Osteoblast (primary cell): ENCODE measurements at places on chromosomes 3 and 15. TPM values are rescaled to one million over a fixed set of nuclear protein-coding genes. Genes with fewer than 3 reads are reported as not detected.

The CACNA2D3 gene
- under 0.01 and 0.36 TPM in 2 replicates for total RNA-seq

The C15orf62 gene
- under 0.01 and 0.29 TPM in 2 replicates for total RNA-seq

The FRMD4B gene
- 0.72 and 0.88 TPM in 2 replicates for total RNA-seq

The CADM2 gene
- 0.29 TPM in 1 of 2 replicates, not detected in the other for total RNA-seq

The AP3S2 gene
- 54.8 and 63.7 TPM in 2 replicates for total RNA-seq

- H3K27ac ChIP-seq, result peak overlapping the region; percentile 83
- peak overlapping the region; percentile 13 for H3K4me3 ChIP-seq
- peaks cover 33% of the 10 kb centered on the region for H3K4me1 ChIP-seq
- DNase-seq, result no peak
- H3K27me3 ChIP-seq, result no peaks in the 10 kb centered on the region
Measured at GRCh38 chr3:66473181-66473580, 27.6 kb downstream of the LRIG1 start.

- H3K27ac ChIP-seq, result no peak overlapping the region
- H3K27me3 ChIP-seq, result no peaks in the 10 kb centered on the region
- no peak for DNase-seq
- H3K36me3 ChIP-seq, result no peaks in the 10 kb centered on the region
- peaks cover 11% of the 10 kb centered on the region for H3K4me1 ChIP-seq
- H3K4me3 ChIP-seq, result no peak overlapping the region
Measured at GRCh38 chr3:138902171-138902570, 44.8 kb downstream of the FOXL2 start.

GRCh38 chr3:171688593-171688992 is 121.7 kb downstream of the PLD1 start:
- H3K4me3 ChIP-seq, result no peak overlapping the region
- DNase-seq, result no peak
- H3K36me3 ChIP-seq, result no peaks in the 10 kb centered on the region
- no peaks in the 10 kb centered on the region for H3K27me3 ChIP-seq
- H3K4me1 ChIP-seq, result no peaks in the 10 kb centered on the region

- H3K36me3 ChIP-seq, result peaks cover 1% of the 10 kb centered on the region
- peak within 1 kb of the TSS; percentile 89 for H3K27ac ChIP-seq
- no peaks in the 10 kb centered on the region for H3K27me3 ChIP-seq
- H3K4me1 ChIP-seq, result peaks cover 24% of the 10 kb centered on the region
- DNase-seq, result peak; percentile 98
Measured at GRCh38 chr15:67521029-67521782, at the start of gene C15orf61. TSS of gene C15orf61 (plus strand) at chr15:67521131. CDS start at chr15:67521249, 118 bp downstream.

DNA sequence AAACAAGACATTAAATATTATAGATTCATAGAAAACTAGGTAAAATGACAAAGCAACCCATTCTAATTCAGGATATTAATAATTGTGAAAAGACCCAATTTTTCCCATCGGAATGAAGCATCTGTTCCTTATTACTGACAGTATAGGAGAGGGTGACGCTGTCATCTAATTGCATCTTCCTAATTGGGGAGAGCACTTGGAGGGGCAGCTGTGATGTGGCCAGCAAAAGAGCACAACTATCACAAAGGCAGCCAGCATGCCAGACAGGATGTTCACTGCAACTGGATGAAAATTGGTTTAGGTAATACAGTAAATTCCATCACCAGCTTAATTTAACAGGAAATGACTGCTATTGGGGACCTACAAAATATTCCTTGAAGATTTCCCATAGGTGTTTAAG is 21.9 kb upstream of the MINAR1 start:
- no peaks in the 10 kb centered on the region for H3K36me3 ChIP-seq
- H3K27ac ChIP-seq, result no peak overlapping the region
- DNase-seq, result no peak
- no peak overlapping the region for H3K4me3 ChIP-seq
- H3K27me3 ChIP-seq, result no peaks in the 10 kb centered on the region
- no peaks in the 10 kb centered on the region for H3K4me1 ChIP-seq

DNA sequence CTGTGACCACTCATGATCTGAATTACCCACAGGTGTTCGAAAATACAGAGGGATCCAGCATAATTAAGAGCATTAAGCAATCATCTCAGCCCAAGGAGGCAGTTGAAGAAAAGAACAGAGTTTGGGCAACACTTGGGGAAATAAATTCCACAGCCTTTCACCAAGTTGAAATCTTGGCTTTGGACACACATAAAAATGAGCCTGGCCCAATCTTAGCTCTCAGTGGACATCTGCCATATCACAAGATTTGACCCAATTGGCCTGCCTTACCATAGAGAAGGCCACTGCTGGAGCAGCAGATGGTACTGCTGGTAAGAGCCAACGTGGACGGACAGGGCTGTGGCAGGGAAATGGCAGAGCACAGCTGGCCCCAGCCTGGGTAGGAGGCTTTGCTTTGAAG is 13.0 kb downstream of the FOXP1 start:
- no peak overlapping the region for H3K27ac ChIP-seq
- no peaks in the 10 kb centered on the region for H3K4me1 ChIP-seq
- peaks cover 42% of the 10 kb centered on the region for H3K36me3 ChIP-seq
- no peak overlapping the region for H3K4me3 ChIP-seq
- H3K27me3 ChIP-seq, result no peaks in the 10 kb centered on the region

DNA sequence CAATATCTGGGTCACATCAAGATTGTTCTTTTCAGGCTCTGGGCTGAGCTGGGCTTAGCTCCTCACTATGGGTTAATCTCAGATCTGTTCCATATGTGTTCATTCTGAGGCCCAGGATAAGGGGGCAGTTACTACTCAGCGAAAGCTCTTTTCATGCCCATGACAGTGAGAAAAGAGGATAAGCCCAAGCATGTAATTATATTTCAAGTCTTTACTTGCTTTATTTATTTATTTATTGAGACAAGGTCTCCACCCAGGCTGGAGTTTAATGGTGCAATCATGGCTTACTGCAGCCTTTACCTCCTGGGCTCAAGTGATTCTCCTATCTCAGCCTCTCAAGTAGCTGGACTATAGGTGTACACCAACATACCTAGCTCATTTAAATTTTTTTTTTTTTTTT is 44.7 kb upstream of the SELENOK start:
- no peaks in the 10 kb centered on the region for H3K27me3 ChIP-seq
- no peaks in the 10 kb centered on the region for H3K36me3 ChIP-seq
- H3K4me1 ChIP-seq, result no peaks in the 10 kb centered on the region
- no peak overlapping the region for H3K27ac ChIP-seq

DNA sequence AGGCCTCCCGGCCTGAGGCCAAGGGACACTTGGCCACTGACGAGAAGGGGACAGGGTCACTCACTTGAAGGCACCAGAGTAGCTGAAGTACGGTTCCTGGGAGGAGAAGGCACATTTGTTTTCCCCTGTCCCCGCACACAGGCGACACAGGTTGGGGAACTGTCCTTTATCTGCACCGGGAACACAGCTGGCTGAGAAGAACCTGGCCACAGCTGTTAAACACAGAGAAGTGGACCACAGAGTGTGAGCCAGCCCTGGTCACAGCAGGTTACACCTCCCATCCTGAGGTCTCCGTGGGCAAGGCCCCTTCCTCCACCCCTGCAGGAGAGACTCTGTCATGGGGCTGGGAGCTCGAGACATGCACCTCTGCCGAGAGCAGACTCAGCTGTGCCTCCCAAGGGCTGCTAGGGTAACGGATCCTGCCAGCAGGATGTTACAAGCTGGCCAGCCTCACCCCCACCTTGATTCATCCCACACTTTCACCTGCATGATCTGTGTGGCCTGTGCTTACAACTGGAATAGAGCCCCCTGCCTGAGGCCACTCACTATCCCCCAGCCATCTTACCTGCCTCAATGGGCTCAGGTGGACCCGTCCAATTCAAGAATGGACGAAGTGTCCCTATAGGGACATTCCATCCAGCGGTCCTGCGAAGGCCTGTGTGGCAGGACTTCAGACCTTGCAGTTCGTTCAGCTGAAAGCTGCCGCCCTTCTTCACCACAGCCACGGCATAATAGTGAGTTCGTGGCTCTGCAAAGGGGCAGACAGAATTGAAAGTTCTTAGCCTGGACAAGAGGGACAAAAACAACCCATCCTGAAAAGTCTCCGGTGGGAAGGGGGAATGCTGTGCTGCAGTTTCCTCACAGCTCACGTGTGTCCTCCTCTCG is 9.2 kb downstream of the LTF start:
- H3K36me3 ChIP-seq, result no peaks in the 10 kb centered on the region
- peaks cover 32% of the 10 kb centered on the region for H3K27me3 ChIP-seq
- H3K4me3 ChIP-seq, result no peak overlapping the region
- H3K27ac ChIP-seq, result no peak overlapping the region

DNA sequence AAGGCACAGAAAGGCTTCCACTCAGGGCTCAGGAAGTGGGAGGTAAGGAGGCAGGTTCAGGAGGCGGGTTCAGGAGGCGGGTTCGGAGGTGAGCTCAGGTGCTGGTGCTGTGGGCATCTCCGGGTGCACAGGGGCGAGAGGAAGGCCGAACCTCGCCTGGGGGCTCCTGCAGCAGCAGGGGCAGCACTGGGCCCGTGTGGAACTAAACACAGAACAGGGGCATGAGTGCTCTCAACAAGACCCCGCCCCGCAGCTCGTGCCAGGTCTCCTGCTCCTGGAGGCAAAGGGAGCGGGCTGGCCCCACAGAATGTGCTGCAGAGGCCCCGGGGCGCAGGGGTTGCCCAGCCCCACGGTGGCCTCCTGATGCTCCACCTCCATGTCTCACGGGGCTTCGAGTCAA is 13.7 kb downstream of the ZDHHC19 start:
- H3K4me3 ChIP-seq, result no peak overlapping the region
- H3K27ac ChIP-seq, result no peak overlapping the region
- H3K27me3 ChIP-seq, result no peaks in the 10 kb centered on the region
- H3K4me1 ChIP-seq, result no peaks in the 10 kb centered on the region
- H3K36me3 ChIP-seq, result no peaks in the 10 kb centered on the region
